Stimulated activated CD8-positive, alpha-beta memory T cell treated with anti-CD3 and anti-CD28 coated beads, Interleukin-7, amount 100 ng/mL, for 1 hour (primary cell): ENCODE measurements at places on chromosomes 12 and 14.

DNA sequence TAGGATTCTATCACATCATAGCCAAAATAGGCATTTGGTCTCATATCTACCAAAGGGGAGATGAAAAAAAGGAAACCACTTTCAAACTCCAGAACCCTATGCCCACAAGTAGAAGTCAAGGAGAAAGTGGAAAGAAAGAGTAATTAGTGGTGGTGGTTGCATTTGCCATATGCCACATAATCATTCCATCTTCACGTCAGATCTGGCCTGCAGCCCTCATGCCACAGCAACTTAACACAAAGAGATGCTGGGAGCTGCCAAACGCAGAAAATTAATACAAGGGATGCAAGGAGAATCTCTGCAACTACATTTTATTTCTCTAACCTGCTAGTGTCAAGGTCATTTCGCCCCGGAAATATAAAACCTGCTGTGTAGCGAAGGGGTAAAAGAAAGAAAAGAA lies 148.6 kb upstream of the FOXN3 start:
- DNase-seq, result no peak

DNA sequence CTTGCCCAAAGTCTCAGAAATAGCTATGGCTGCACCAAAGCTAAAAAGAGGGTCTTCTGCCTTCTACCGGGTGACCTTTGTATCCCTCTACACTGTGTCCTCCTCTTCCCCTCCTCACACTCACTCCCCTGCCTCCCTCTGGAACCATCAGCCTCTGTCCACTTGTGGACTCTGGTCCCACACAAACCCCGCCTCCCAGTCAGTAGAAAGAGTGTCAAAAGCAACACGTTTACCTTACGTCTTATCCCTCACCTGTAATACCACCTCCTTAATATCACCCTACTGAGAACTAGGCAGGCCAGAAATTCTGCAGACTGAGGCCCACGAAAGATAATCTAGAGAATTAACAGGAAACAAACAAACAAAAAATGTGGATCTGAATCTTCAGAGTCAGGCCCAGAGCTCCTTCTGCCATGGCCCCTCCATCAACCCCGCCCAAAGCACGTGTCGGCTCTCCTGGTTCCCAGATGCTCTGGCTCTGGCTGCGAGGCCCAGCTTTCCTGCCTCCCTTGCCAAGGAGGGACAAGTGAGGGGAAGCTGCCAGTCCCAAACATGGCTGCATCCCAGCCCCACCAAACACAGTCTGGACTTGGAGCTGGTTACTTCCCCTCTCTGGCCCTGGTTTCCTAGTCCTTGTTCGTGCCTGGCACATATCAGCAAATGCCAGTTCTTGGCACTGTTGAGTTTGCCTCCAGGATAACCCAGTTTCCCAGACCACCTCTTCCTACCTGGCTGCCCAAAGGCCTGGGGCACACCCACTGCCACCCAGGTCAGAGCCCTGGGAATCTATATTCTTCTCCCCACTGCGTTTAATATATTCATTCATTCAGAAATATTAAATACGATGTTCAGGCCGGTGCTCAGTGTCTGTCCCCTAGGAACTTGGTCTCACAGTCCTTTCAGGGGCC lies 2.7 kb downstream of the ACTN1 start:
- no peak for DNase-seq

GRCh38 chr12:46468160-46468559 lies 95.6 kb upstream of the SLC38A2 start:
- DNase-seq, result no peak

GRCh38 chr14:94773061-94773648 lies 3.2 kb upstream of the GSC start:
- no peak for DNase-seq

DNA sequence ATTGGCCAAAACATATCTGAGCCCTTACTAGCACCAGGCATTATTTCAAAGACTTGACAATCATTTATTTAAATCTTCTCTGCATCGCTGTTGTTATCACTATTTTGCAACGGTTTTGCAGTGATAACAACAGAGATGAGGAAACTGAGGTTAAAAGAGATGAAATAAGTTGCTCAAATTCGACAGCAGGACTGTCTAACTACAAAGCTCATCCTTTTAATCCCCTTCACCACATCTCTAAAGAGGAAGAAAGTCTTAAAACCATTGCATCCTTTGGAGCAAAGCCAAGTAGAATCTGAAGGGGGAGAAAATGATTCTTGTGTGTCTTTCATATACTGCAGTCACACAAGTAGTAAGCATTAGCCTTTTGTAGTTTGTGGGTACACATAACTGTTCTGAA lies 14.8 kb upstream of the ETNK1 start:
- DNase-seq, result no peak

GRCh38 chr12:120101182-120101581 lies 15.4 kb downstream of the RAB35 start:
- DNase-seq, result no peak

DNA sequence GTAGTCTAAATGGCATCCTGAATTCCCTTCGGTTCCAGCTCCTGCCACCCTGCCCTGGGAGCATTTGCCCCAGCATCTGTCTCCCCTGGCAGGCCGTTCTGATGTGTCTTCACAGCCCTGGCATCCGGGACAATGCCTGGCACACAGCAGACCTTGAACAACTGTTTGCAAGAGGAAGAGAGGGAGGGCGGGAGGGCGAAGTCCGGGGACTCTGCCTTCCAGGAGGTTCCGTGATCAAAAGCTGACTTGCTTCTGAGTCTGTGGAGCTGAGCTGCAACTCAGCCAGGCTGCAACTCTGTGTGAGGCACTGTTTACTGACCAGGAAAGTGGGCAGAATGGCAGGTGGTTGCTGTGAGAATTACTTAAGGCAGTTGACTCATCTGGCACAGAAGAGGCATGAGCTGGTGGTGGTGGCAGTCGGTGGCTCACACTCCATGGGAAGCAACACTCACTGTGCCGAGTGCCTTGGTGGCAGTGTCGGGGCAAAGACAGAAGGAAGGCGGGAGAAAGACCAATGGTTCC lies 61.1 kb upstream of the DLK1 start:
- DNase-seq, result no peak

- no peak for DNase-seq
Measured at GRCh38 chr12:12272869-12273268, 6.0 kb upstream of the LRP6 start.

DNA sequence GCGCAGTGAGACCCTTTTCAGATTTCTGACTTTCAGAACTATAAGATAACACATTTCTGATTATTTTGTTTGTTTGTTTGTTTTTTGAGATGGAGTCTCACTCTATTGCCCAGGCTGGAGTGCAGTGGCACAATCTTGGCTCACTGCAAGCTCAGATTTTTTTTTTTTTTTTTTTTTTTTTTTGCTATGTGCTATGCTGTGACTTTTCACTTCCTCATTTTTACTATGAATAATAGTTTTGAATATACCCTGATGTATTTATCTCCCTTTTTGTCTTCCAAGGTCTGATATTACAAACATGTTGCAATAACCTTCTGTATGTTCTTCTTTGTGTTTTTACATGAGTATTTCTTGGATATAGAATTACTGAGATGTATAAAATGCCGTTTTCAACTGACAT lies 658.7 kb upstream of the SEL1L start:
- DNase-seq, result no peak

DNA sequence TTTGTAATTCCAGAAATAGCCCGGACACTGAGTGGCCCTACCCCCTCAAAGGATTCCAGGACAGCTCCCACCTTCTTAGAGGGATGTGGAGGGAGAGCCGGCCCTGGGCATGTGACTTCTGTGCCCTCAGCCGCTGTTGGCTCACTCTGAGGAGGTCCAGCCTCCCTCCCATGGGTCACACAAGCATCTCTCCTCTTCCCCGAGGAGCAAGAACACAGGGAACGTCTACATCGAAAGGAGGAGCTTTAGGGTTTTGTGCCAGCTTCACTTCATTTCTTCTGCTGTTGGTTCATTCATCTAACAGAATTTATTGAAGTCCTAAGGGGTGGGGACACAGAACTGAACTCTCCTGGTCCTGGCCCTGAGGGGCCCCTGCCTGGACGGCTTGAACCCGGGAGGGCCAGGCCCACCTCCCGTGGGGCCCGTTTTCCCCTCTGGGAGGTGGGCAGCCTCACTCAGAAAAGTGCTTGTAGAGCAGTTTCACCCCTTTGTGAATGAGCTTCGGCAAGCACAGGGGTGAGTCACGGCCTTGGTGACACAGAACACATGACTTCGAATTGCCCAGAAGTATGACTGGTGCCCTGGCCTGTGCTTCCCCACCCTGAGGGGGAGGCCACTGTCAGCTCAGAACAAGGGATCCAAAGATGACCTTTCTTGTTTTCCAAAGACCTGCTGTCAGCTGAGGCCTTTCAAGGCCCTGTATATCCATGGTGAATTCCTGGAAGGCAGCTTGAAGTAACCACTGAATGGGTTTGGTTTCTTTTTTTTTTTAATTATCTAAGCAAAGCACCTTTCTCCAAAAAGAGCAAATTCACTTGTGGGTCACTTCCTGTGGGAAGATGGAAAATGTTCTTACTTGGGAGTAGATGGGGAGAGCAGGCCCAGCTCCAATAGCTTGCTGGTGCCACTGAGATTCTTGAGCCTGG lies 39.2 kb downstream of the NFKBIA start:
- DNase-seq, result peak; percentile 32

DNA sequence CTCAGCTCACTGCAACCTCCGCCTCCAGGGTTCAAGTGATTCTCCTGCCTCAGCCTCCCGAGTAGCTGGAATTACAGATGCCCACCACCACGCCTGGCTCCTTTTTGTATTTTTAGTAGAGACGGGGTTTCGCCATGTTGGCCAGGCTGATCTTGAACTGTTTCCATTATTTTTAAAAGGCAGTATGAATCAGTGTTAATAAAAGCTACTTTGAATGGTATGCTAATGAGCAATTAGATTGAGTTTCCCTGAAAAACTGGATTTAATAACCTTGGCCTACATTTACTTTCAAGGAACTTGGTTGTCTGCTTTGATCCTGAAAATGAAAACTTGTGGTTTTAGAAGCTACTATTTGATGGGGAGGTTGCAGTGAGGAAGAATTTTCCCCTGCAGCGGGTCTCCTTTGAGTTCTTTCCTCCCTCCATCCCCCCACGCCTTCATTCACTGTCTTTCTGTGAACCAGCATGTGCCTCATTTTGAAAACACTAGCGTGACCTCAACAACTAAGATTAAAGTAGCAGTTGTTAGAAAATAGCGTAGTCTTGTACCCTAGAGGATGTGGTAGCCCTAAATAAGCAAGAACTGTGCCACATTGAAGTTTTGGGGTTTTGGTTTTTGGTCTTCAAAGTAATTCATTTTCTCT lies 17.8 kb upstream of the RPS6KA5 start:
- DNase-seq, result no peak

- DNase-seq, result no peak
Measured at GRCh38 chr12:2844786-2845185, 10.0 kb upstream of the NRIP2 start.

- DNase-seq, result no peak
Measured at GRCh38 chr14:20997115-20997514, 2.0 kb upstream of the SLC39A2 start.

- DNase-seq, result no peak
Measured at GRCh38 chr12:89351489-89352241, 636 bp downstream of the DUSP6 start.

GRCh38 chr12:52082026-52082668 lies 2.6 kb downstream of the SMIM41 start:
- no peak for DNase-seq

GRCh38 chr12:100372853-100373640 lies 16.2 kb downstream of the SLC17A8 start:
- DNase-seq, result no peak

GRCh38 chr12:737122-737739 lies 15.1 kb upstream of the WNK1 start:
- DNase-seq, result no peak

- DNase-seq, result no peak
Measured at GRCh38 chr14:102272392-102272791, 32.6 kb downstream of the MOK start.

GRCh38 chr12:72432037-72432604 lies 160.0 kb downstream of the TRHDE start:
- DNase-seq, result no peak

DNA sequence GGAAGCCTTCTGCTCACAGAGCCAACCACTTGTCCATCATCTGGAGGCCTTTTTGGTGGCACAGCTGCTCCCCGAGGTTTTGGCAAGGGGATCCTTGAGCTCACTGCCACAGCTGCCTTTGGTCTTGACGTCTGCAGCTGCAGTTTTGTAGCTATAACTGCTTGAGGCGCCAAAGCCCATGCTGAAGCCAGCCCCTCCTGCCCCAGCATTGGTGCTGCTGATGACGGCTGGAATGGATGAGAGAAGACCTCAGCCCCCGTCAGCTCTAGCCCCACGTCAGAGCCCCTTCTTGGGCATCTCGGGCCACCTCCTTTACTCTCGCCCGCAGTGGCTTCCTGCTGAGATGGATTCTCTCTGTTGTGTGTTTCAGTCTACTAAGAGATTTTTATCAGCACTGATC lies 12.3 kb upstream of the KRT74 start:
- DNase-seq, result peak; percentile 24

GRCh38 chr12:83074358-83074894 lies 387.7 kb downstream of the TMTC2 start:
- no peak for DNase-seq

DNA sequence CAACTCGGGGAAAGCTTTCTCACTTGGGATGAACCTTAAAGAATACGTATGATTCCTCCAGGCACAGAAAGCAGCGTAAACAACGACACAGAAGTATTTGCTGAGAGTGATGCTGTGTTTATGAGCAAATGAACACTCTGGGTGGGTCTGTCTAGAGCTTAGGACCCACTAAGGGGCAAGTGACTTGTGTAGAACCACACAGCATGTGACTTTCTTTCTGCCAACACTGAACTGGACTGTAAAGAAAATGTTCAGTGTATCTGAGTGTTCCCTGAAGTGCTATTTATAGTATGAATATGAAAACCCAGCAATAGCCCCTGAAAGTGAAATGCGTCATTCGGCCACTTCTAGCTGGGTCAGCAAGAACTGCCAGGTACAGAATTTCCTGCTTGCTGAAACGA lies 78.5 kb downstream of the ST8SIA1 start:
- DNase-seq, result no peak

DNA sequence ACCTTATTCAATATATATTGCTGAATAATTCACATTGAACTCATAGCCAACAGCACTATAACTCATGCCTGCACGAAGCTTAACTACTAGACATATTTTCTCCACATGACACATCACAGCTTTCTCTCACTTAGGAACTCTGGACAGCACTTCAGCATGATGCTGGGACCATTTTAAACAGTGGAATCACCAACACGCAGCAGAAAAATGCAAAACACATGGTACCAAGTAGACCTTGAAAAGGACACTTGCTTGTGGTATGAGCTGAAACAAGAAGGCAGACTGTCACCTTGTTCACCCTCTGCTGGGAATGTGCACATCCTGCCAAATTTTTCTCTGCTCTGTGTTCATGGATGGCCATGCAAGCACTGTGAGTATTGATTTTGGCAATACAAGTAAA lies 34.8 kb upstream of the CD9 start:
- DNase-seq, result no peak

- DNase-seq, result no peak
Measured at GRCh38 chr12:124551268-124552144, 15.9 kb downstream of the NCOR2 start.

DNA sequence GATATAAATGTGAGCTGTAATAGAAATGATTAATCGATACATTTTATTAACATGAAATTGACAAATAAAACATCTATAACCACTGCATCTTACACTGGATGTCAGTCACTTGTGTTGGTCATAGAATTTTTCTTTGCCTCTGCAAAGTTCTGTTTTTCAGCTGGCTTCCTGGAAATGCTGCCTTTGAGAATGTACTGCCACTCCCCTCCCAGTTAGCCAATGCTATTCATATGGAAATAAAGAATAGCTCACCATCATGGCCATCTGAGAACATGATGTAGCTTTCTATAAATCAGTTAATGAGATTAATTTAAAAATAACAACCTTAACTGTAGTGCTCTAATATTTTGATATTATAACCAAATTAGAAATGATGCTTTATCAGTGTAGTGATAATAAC lies 41.1 kb downstream of the SLCO1B1 start:
- no peak for DNase-seq
